ENCODE measurements at places on chromosomes 12 and 14.

DNA sequence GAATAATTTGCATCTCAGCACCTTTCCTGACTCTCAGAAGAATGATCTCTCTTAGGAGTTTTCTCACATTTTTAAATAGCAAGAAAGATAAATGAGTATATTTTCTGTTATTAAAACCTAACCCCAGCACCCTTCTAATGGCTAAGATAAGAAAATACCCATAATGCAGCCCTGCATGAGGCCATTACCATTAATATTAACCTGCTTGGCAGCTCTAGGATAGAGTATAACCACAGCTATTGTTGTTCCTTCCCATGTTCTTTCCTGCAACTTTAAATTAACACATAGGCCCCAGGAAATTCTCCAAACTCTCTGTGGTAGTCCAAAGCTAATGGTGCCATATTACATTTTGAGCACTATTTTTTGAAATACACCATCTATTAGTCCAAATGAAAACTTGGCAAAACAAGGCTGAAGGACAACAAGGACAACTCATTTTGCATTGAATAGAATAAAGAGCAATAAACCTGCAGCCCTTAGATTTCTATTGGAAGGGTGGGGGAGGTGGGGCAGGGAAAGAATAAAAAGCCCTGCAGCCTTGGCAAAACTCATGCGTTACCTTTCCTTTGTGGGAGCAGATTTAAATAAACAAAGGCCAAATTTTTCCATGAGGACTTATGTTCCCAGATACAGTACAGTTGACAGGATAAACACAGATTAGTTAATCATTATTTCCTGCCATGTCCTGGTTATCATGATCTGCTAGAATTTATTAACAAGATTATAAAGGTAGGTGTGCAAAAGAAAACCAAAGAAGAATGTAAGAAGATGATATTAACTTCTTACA lies 46.9 kb downstream of the BTG1 start:
- H3K4me3 ChIP-seq = no peak overlapping the region
- no peak overlapping the region for H3K27ac ChIP-seq
- ATAC-seq = no peak
- H3K4me1 ChIP-seq = no peaks in the 10 kb centered on the region
- no peaks in the 10 kb centered on the region for H3K36me3 ChIP-seq

DNA sequence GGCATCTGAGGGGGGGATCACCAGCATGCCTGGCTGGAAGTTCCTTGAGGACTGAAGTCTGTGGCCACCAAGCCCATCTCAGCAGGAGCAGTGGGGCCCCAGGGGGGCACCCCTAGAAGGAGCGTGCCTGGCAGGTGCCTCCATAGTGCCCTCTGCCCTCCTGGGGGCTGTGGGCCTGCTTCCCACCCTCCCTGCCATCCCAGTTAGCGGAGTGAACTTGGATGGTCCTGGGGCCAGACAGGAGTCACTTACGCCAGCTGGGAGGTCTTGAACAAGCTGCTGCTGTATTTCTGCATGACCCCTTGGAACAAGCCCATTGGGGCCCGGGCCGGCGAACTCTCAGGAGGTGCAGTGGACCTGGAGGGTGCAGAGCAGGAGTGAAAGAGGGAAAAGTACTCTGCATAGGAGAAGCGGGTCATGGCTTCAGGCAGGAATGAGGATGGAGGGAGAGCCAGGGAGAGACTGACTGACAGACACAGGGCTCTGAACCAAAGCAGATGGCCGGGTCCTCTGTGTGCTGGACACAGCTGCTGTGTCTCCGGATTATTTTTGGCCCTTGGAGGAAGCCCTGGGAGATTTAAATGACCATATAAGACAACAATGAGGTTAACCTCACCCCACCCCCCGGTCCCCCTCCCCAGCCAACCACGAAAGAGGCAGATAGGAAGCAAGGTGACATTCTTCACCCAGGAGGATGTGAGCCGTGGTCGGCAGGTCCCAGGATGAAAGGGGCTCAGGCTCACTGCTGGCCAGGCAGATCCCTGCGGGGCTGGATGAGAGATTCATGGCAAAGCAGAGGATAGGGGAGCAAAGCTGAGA lies 19.6 kb downstream of the ASB2 start:
- ATAC-seq = peak; percentile 39
- H3K27ac ChIP-seq = peak overlapping the region; percentile 80
- H3K4me1 ChIP-seq = peaks cover 11% of the 10 kb centered on the region
- H3K36me3 ChIP-seq = no peaks in the 10 kb centered on the region
- no peak overlapping the region for H3K4me3 ChIP-seq

- no peaks in the 10 kb centered on the region for H3K36me3 ChIP-seq
- H3K27me3 ChIP-seq = peaks cover 21% of the 10 kb centered on the region
- H3K4me1 ChIP-seq = no peaks in the 10 kb centered on the region
- no peak overlapping the region for H3K27ac ChIP-seq
- peak; percentile 46 for ATAC-seq
These were observed 137.5 kb upstream of the CCND2 start for GRCh38 chr12:4135919-4136605.

- H3K27ac ChIP-seq = no peak overlapping the region
- H3K36me3 ChIP-seq = no peaks in the 10 kb centered on the region
- no peak for ATAC-seq
- no peaks in the 10 kb centered on the region for H3K27me3 ChIP-seq
These were observed 29.4 kb downstream of the RBMS2 start for GRCh38 chr12:56551070-56551469.

GRCh38 chr12:29334937-29335336 lies 46.0 kb downstream of the ERGIC2 start:
- ATAC-seq = no peak
- H3K4me1 ChIP-seq = no peaks in the 10 kb centered on the region
- no peak overlapping the region for H3K4me3 ChIP-seq
- H3K36me3 ChIP-seq = no peaks in the 10 kb centered on the region
- H3K27ac ChIP-seq = no peak overlapping the region

GRCh38 chr12:132571598-132571997 lies 38.8 kb downstream of the LRCOL1 start:
- H3K4me1 ChIP-seq = no peaks in the 10 kb centered on the region
- H3K27me3 ChIP-seq = no peaks in the 10 kb centered on the region
- H3K36me3 ChIP-seq = no peaks in the 10 kb centered on the region
- H3K27ac ChIP-seq = no peak overlapping the region
- no peak overlapping the region for H3K4me3 ChIP-seq

- no peaks in the 10 kb centered on the region for H3K4me1 ChIP-seq
- no peak overlapping the region for H3K27ac ChIP-seq
- H3K36me3 ChIP-seq = no peaks in the 10 kb centered on the region
- H3K27me3 ChIP-seq = peaks cover 37% of the 10 kb centered on the region
These were observed 63.4 kb downstream of the ANO2 start for GRCh38 chr12:5881666-5882065.

- no peaks in the 10 kb centered on the region for H3K36me3 ChIP-seq
- no peak overlapping the region for H3K27ac ChIP-seq
- no peak for ATAC-seq
- H3K27me3 ChIP-seq = no peaks in the 10 kb centered on the region
- no peak overlapping the region for H3K4me3 ChIP-seq
These were observed 18.5 kb downstream of the PPP2R5E start for GRCh38 chr14:63524537-63525155.

GRCh38 chr12:53047221-53048032 lies 2.4 kb upstream of the TNS2 start:
- H3K27ac ChIP-seq = peak overlapping the region; percentile 99
- H3K27me3 ChIP-seq = no peaks in the 10 kb centered on the region
- H3K36me3 ChIP-seq = no peaks in the 10 kb centered on the region
- H3K4me3 ChIP-seq = peak overlapping the region; percentile 57

GRCh38 chr12:12384571-12385340 lies 27.9 kb downstream of the BORCS5 start:
- no peak for ATAC-seq
- H3K4me3 ChIP-seq = no peak overlapping the region
- no peaks in the 10 kb centered on the region for H3K36me3 ChIP-seq
- H3K27me3 ChIP-seq = no peaks in the 10 kb centered on the region
- H3K4me1 ChIP-seq = no peaks in the 10 kb centered on the region

DNA sequence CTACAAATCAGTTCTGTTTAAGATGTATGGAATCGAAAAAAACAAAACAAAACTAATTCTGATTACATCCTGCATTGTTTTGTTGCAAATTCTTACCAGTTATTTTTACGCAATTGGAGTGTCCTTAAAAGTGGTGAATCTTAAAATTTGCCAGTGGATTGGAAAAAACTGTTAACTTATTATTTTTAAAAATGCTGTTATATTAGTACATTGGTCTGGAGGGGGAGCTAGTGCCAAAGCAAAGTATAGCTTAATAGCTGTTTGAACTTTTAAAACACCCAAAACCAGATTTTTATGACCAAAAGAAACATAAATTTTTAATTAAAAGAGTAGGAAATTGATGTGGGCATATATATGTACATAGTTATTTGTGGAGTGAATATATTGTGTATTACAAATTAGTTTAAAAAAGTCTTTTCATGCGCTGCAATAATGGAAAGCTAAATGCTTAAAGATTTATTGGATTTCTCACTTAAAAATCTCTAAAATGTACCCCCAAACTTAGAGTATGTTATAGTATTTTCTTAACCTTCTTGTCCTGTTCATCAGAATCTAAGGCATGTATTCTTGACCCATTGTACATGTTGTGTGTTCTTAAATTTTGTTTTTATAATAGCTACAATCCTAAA lies 2.5 kb downstream of the FUT8 start:
- peaks cover 7% of the 10 kb centered on the region for H3K4me1 ChIP-seq
- H3K4me3 ChIP-seq = no peak overlapping the region
- no peaks in the 10 kb centered on the region for H3K27me3 ChIP-seq
- H3K27ac ChIP-seq = no peak overlapping the region
- H3K36me3 ChIP-seq = no peaks in the 10 kb centered on the region

GRCh38 chr12:115962216-115962615 lies 315.3 kb downstream of the MED13L start:
- ATAC-seq = no peak
- no peak overlapping the region for H3K27ac ChIP-seq
- peaks cover 89% of the 10 kb centered on the region for H3K36me3 ChIP-seq
- H3K4me1 ChIP-seq = no peaks in the 10 kb centered on the region

DNA sequence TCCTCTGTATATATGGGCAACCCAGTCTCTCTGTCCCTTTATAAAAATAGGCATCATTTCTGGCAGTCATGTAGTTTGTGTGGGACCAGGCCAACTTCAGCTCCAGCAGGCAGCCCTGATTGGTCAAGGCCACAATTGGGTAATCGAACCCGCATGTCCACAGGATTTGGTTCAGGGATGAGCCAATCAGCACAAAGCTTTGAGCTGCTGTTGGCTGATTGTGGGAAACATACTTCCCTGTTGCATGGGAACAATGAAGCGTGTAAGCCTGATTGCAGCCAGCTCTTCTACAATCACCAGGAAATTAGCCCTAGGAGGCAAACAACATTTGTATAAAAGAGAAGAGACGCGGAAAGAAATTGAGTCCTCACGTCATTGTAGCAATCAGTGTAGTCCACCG lies 328.6 kb downstream of the PCNX1 start:
- H3K36me3 ChIP-seq = no peaks in the 10 kb centered on the region
- H3K27me3 ChIP-seq = no peaks in the 10 kb centered on the region
- H3K4me3 ChIP-seq = no peak overlapping the region
- H3K4me1 ChIP-seq = no peaks in the 10 kb centered on the region
- H3K27ac ChIP-seq = no peak overlapping the region
- peak; percentile 71 for ATAC-seq

DNA sequence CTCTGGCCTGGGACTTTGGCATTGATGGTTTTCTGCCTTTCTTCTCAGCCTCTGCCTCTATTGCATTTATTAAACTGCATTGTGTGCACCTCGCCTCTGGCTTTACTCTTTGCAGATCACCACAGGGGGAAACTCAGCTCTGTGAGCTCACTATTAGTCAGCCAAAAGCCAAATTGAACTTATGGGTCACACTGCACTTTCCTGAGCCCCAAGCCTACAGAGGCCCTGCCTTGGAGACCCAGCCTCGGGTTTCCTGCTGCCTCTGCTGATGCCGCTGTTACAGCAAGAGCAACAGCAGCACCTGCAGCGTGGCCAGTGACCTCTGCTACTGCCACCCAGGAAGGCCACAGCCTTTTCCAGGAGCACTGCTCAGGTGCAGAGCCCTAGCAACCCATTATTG lies 122.5 kb downstream of the DAD1 start:
- no peak overlapping the region for H3K4me3 ChIP-seq
- no peaks in the 10 kb centered on the region for H3K4me1 ChIP-seq
- H3K27ac ChIP-seq = no peak overlapping the region
- no peaks in the 10 kb centered on the region for H3K27me3 ChIP-seq
- no peaks in the 10 kb centered on the region for H3K36me3 ChIP-seq
- ATAC-seq = no peak

DNA sequence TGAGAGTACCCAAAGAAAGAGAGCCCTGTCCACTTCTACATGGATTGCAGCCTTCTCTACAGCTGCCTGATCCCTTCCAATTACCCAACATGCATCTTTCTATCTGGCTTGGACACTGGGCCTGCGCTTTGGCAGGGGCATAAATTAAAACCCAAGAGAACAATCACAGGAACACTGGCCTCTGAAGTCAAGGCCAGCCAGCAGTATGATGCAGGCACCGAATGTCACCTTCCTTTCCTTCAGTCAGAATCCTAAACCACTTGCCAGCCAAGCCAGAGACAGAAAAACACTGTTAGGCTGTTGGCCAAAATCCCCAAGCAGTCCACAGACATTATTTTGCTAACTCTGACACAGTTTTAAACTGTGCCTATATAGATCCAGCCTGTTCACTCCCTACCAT lies 113.7 kb downstream of the DUSP6 start:
- H3K36me3 ChIP-seq = no peaks in the 10 kb centered on the region
- H3K27me3 ChIP-seq = no peaks in the 10 kb centered on the region
- H3K4me3 ChIP-seq = no peak overlapping the region
- ATAC-seq = peak; percentile 74

- H3K4me1 ChIP-seq = no peaks in the 10 kb centered on the region
- no peak overlapping the region for H3K27ac ChIP-seq
- ATAC-seq = no peak
- no peaks in the 10 kb centered on the region for H3K36me3 ChIP-seq
These were observed 1044.0 kb upstream of the TMEM132C start for GRCh38 chr12:127223011-127223410.

GRCh38 chr14:22769369-22769768 lies 2.9 kb downstream of the OXA1L start:
- H3K4me3 ChIP-seq = no peak overlapping the region
- H3K4me1 ChIP-seq = peaks cover 5% of the 10 kb centered on the region
- H3K27me3 ChIP-seq = no peaks in the 10 kb centered on the region
- ATAC-seq = no peak

- no peaks in the 10 kb centered on the region for H3K36me3 ChIP-seq
- no peak overlapping the region for H3K4me3 ChIP-seq
- H3K4me1 ChIP-seq = peaks cover 4% of the 10 kb centered on the region
These were observed 5.3 kb downstream of the DYRK4 start for GRCh38 chr12:4567073-4567881.

DNA sequence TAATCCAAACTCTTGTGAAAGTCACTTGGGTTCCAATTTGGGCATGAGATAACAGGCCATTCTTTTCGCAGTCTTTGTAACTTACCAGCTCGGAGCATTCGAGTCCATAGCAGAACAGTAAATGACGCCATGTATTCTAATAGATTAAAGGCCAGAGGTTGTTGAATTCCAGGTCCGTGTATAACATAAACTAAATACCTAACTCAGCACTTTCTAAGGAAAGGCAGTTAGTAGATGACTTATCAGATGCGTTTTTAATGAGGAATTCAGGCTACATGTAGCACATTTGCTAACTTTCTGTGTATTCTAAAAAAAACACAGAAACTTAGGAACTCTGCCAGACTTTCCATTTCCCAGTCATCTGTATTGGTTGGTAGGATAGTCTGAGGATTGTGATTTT lies 52.8 kb upstream of the ATF1 start:
- H3K36me3 ChIP-seq = no peaks in the 10 kb centered on the region
- no peak overlapping the region for H3K27ac ChIP-seq
- no peaks in the 10 kb centered on the region for H3K4me1 ChIP-seq
- H3K27me3 ChIP-seq = no peaks in the 10 kb centered on the region
- no peak overlapping the region for H3K4me3 ChIP-seq
- ATAC-seq = no peak

GRCh38 chr14:52033101-52033642 lies 35.7 kb downstream of the NID2 start:
- H3K4me3 ChIP-seq = no peak overlapping the region
- H3K27me3 ChIP-seq = no peaks in the 10 kb centered on the region
- no peak for ATAC-seq
- H3K4me1 ChIP-seq = peaks cover 10% of the 10 kb centered on the region
- peaks cover 41% of the 10 kb centered on the region for H3K36me3 ChIP-seq
